ENCODE measurements at places on chromosomes 2 and 18.

DNA sequence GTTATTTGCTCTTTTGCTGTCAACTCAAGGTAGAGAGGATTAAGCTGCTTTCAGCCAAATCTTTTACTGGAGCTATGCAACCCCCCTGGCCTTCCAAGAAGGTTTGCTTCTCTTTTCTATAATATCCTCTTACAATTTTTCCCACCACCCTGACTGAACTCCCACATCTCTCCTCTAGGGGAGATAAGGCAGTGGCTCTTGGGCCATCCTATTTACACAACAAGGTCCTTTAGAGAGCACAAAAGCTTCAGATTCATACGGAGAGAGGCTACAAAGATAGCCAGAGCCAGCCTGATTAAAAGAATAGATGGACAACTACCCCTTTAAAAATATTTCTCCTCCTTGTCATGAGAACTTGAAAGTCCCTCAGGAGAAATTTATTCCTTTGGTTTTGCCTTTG, 95.7 kb downstream of the TPGS2 start:
- no peak for DNase-seq

GRCh38 chr2:54673501-54673998, 49.9 kb upstream of the EML6 start:
- no peak for DNase-seq

DNA sequence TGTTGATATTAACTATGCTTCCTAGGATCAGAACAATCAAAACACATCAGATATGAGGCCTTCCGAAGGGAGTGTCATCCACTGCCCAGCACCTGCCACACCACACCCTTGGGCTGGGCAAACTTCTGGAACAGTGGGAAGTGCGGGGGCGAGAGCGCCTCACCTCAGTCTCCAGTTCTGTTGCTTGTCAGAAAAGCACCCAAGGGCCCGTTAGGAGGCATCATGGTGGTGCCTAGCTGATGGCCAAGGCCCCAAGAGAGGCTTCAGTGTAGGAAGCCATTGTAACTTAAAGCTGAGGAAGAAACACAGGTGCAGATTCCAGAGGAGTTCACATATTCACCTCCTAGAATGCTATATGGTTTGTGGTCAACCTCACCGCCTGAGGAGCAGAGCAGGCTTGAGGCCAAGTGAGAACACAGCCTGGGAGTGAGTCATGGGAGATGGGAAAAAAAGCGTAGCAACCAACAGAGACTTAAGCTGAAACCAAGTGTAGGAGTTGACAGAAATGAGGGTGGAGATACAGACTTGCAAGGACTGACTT, 85.1 kb upstream of the ATL2 start:
- no peak for DNase-seq

GRCh38 chr2:55311444-55311870, 42.4 kb upstream of the MTIF2 start:
- DNase-seq: no peak

DNA sequence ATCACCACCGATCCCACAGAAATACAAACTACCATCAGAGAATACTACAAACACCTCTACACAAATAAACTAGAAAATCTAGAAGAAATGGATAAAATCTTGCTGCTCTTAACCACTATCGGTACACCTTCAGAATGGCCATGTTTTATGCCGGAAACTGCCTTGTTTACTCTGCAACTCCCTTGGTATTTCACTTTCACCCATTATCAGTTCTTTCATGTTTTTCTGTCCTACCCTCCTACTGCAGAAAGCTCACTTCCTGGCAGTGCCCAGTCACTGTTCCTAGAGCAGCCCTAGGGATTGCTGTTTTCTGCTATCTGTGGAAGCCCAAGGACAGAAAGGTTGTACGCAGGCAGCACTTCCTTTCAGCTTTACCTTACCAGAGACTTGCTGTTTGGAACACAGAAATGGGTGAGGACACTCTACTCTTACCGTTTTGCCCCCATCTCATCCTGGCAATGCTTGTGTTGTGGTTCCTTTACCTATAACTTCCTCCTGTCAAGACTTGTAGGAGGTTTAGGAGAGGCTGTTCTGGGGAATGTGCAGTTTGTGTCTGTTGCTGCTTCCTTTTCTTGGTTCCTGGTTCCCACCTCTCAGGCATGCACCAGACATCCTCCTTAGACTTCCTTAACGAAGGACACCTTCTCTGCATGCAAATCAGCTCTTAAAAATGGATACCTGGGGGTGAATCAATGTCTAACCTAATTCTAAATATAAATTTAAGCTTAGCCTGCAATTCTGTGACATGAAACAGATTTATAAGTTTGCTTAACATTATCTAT, 394.4 kb downstream of the SPAG16 start:
- DNase-seq: no peak

DNA sequence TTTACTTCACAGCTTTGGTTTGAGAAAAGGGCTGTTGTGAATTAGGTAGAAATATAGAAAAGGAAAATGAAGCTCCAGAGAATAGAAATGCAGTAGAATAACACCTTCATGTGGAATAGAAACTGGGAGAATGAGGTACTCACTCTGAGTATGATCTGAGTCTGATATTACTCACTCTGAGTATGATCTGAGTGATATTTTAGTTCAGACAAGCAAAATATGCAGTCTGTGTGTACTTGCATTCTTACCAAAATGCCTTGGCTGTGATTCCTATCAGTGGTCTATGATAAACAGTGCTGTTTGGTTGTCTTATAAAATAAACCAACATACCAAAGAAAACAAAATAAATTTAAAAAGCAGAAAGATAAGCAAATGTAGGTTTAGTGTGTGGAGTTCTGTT, 487.6 kb downstream of the THSD7B start:
- no peak for DNase-seq

DNA sequence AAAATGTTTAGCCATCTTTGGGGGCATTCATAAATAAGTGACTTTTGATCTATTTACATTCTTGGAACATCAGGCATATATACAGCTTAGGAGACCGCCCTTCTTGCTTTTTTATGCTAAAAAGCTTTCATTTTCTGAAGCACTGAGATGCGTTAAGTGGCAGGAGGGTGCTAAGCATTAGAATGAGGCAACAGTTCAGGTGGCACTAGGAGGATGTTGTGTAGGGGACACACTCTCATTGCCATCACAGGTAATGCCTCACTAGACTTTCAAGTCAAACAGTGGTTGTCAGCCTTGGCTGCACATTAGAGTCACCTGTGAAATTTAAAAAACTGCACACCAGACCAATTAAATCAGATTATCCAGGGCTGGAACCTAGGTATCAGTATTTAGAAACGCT, 39.1 kb downstream of the EHBP1 start:
- no peak for DNase-seq

GRCh38 chr2:183260527-183260926, 136.3 kb downstream of the NUP35 start:
- no peak for DNase-seq

DNA sequence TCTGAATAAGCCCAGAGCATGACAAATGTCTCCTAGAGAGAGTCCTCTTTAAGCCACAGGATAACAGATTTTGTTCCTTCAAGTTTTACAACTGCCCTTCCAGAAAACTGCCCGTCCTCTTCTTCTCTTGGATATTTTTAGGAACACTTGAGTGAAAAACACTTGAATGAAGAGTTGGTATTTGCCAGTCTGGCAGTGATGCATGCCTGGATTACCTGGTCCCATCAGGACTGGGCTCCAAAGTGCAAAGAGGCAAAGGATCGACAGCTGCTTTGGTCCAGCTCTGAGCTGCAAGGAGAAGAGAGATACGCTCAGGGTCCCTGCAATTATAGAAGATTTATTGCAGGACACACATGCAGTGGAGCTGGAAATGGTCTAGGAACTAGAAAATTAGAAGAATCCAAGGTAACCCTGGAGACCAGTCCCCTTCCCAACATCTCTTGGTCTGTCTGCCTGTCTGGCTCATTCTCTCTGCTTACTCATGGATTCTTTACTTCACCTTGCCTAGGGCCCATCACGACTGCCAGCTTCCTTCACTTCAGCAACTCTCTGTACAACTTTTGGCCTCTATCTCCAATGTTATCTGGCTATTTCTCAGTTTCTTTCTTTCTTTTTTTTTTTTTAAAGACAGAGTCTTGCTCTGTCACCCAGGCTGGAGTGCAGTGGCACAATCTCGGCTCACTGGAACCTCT, 112.1 kb upstream of the SIX2 start:
- no peak for DNase-seq

- no peak for DNase-seq
Measured at GRCh38 chr2:238220892-238221521, 17.5 kb upstream of the ILKAP start.

DNA sequence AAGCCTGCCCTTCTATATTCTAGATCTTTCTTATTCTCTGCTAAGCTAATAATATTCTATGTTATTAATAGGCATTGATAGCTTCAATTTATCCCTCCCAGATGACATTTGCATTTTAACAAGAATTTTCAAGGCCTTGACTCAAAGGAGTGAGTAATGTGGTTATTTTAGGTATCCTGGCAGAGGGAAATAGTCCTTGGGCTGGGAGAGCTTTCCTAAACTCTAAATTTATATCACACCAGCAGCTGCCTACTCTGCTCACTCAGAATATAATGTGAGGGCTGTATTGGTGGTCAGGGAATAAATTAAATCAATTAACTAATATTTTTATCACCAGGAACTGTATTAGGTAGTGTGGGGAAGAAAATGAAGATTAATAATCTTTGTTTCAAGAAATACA, 74.8 kb upstream of the ADAM23 start:
- no peak for DNase-seq

GRCh38 chr18:22813648-22814328, 119.3 kb upstream of the RBBP8 start:
- DNase-seq: no peak

DNA sequence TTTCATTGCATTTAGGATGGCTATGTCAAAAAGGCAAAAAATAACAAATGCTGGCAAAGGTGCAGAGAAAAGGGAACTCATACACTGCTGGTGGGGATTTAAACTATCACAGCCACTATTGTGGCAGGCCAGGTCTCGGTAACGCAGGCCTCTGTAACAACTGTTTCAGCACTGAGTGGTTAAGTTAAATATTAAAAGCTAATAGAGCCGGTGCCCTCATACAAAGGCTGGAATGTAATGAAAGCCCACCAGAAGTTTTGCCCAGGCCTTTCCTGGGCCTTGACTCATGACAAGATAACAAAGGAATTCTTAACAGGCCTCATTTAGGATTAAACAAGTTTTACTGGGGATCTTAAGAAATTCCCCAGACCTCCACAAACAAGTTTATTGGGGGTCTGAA, 10.7 kb downstream of the MERTK start:
- no peak for DNase-seq

- DNase-seq: no peak
Measured at GRCh38 chr2:202944408-202944807, 32.3 kb downstream of the CARF start.

DNA sequence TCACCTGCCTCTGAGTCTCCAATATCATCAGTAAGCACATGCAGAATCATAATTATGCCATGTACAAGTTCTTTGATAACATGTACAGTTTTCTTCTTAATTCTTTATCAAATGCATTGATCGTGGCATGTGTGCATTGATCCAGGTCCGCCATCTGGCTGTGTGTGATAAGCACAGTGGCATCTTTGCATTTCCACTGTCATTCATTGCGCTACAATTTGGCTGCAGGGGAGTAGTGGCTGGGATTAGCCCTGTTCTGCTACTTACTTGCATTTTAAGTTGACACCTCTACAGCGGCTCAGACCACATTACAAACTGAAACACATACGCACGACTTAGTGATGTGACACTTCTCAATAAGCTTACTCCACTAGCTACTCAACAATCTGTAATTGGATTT, 83.6 kb upstream of the OTX1 start:
- no peak for DNase-seq

- DNase-seq: no peak
Measured at GRCh38 chr2:23448906-23449305, 63.9 kb downstream of the KLHL29 start.

GRCh38 chr18:79466591-79466990, 70.9 kb downstream of the NFATC1 start:
- no peak for DNase-seq

GRCh38 chr2:55093381-55093780, 43.1 kb upstream of the RTN4 start:
- no peak for DNase-seq

DNA sequence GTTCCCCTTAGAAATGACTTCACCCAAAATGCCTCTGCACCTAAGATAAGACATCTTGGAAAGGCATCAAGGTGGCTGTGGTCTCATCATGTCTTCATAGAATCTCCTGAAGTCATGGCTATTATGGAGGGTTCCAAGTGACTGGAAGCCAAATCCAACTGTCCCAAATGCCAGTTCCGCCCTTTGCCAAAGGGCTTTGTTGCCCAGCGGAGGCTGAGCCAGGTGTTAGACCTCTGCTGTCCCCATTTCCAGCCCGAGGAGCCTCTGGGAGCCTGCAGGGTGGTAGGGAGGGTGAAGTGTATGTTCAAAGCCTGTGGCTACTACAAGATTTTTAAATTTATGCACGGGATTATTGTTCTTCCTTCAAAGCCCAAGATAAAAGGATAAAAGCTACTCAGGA, 25.7 kb downstream of the RHOB start:
- no peak for DNase-seq

- DNase-seq: no peak
Measured at GRCh38 chr2:12014088-12014960, 267.9 kb downstream of the LPIN1 start.

- DNase-seq: no peak
Measured at GRCh38 chr18:76892832-76893231, 70.5 kb downstream of the ZNF236 start.

GRCh38 chr2:175063741-175064140, 58.6 kb upstream of the CHN1 start:
- no peak for DNase-seq

DNA sequence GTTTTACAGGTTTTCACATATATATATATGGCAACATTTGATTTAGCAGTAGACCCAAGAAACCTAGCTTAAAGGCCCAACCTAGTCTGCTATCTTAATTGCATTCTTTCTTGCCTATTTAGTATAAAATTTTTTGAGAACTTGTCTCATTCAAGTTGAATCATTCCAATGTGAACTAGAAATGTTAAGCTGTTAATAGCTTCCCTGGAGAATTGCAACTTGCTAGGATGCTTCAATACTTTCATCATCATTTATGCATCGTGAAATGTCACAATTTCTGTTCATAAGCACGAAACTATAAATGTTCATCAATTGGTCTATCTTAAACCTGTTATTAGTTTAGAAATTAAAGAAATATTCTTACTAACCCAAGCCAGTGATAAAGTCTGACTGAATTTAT, 217.6 kb downstream of the BABAM2 start:
- DNase-seq: no peak

GRCh38 chr2:239523147-239523953, 122.5 kb upstream of the HDAC4 start:
- DNase-seq: no peak

GRCh38 chr2:23456881-23457760, 72.1 kb downstream of the KLHL29 start:
- no peak for DNase-seq

DNA sequence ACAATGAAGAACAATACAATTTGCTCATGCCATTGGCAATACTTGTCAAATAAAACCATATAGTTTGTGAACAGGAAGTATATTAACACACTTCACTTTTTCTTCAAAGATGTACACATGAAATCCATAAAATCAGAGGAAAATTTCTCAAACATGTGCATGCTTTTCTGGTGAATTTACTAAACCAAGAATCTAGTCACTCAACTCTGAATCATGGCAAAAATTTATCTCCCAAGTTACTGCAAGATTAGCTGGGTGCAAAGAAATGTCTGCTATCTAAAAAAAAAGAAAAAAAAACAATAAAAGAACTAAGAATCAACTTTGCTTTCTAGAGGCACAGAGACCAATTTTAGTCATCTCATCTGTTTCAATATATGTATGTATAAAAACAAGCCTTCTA, 419.2 kb downstream of the NR4A2 start:
- no peak for DNase-seq

All from central memory CD8-positive, alpha-beta T cell (primary cell).